WTC11 (cell line): ENCODE measurements at places on chromosomes 7 and 10.

DNA sequence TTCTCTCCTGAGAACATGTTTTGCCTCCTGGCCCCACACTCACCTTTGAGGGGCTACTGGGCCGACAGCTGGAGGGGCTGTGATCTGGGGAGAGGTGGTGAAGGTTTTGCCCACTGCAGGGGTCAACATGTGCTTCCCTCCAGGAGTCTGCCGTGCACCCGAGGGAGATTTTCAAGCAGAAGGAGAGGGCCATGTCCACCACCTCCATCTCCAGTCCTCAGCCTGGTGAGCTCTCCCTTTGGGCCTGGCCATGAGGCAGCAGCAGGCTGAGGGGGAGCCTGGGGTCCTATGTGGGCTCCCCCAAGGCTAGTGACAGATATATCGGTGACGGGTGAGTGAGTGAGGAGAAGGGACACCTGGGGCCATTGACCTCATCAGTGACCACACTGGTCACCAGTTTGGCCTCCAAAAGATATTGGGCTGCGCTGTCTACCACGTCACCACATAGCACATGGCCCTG is 6.6 kb downstream of the PGAM2 start:
- DNase-seq = no peak

GRCh38 chr10:110642204-110643034 is 1.7 kb upstream of the RBM20 start:
- no peak for DNase-seq

- DNase-seq = no peak
Measured at GRCh38 chr7:92716825-92717580, 119.4 kb downstream of the CDK6 start.

DNA sequence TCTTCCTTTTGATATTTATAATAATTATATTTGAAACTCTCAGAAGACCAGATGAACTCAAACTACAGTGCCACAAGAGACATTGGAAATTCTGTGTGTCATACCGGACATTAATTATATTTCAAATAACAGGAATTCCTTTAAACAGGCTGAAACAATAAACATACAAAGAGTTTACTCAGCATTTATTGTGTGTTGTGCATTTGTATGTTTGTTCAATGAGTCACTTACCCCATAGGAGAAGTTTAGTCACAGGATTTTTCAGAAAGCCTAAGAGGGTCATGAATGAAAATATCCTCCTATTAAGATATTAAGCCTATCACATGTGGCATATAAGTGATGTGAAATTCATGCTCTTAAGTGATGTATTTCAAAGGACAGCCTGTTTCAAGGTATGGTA is 566.8 kb downstream of the CNTNAP2 start:
- DNase-seq = no peak

GRCh38 chr10:132155723-132156381 is 30.9 kb upstream of the DPYSL4 start:
- DNase-seq = no peak

- no peak for DNase-seq
Measured at GRCh38 chr10:103816431-103816830, 38.9 kb downstream of the SH3PXD2A start.

DNA sequence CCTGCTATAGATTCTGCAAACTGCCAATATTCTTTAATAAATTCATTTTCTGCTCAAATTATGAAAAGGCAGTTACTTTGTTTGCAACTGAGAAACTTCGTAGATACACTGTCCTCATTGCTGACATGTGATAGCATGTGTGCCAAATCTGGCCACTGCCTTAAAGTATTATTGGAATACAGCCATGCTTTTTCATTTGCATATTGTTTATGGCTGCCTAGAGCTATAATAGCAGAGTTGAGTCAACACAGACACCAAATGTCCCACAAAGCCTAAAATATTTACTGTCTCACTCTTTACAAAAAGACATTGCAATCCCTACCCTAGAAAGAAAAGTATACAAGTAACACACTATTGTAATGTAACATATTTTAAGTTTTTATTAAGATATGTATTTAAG is 647.4 kb downstream of the XPNPEP1 start:
- no peak for DNase-seq

GRCh38 chr7:101164071-101164840 is 1.1 kb downstream of the VGF start:
- peak; percentile 79 for DNase-seq

- DNase-seq = no peak
Measured at GRCh38 chr7:299169-299568, 9.2 kb downstream of the FOXL3 start.

- DNase-seq = no peak
Measured at GRCh38 chr7:142790056-142790455, 19.3 kb downstream of the PRSS2 start.

DNA sequence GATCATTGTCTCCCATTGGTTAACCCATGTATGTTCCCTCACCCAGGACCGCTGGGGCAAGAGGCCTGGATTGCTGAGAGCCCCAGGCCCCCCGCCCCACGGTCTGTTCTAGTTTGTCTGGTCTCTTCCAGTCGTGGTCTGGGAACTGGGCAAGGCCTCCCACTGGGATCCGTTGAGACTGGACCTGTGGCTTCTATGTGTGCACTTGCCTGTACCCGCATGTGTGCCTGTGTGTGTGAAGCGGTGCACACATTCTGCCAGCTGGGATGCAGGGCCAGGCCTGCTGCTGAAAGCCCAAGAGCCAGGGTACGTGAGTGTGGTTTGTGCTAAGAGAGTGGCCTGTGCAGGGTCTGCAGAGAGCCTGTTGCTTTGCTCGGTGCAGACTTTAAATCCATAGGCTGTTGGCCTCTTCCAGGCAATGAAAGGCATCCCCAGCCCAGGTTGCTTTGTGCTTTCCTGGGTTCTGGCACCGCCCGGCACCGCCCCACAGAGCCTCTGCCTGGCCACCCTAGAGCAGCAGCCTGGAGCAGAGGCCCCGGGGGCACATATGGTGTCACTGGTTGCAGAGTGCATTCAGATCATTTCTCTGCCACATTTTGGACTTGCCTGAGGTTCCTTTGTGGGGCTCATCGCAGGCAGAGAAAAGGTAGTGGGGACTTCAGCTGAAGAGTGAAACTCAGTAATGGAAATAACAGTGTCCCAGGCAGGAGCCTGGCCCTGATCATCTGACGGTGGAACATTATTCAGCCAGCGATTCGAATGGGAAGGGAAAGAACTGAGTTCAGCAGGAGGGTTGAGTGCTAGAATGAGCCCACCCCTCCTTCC is 215.5 kb downstream of the GLRX3 start:
- DNase-seq = no peak

DNA sequence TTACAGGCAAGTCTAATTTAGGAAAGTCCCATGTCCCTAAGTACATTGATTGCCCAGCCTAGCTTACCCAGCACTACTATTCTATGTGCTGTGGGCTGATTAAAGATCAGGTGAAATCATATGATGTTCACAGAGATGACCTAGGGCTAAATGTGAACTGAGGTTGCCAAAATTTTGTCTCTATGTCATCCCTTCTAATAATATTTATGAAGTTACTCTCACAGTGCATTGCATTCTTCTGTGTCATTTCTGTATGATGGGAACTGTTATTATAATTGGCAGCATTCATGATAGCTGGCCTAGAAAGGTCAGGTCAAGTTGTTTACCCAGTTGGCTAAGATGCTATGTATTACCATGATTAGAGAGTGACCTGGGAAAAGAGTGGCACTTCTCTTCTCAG is 2.8 kb upstream of the PDK4 start:
- no peak for DNase-seq

DNA sequence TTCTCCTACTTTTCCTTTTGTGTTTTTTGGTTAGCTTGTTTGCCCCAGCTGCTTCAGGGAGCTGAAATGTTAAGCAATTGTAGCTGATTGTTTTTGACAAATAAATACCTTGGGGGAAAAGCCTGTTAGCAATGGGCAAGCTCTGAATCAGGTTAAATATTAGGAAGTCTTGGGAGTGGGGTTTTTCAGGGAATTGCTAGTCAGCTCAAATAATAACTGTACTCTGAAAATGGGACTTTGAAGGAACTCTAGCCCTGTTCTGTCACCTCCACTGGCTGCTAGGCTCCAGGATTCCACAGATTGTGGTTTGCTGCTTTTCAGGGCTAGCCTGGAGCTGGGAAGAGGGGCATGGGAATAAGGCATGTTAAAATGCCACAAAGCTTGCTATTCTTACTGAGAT is 39.5 kb downstream of the ADK start:
- no peak for DNase-seq

DNA sequence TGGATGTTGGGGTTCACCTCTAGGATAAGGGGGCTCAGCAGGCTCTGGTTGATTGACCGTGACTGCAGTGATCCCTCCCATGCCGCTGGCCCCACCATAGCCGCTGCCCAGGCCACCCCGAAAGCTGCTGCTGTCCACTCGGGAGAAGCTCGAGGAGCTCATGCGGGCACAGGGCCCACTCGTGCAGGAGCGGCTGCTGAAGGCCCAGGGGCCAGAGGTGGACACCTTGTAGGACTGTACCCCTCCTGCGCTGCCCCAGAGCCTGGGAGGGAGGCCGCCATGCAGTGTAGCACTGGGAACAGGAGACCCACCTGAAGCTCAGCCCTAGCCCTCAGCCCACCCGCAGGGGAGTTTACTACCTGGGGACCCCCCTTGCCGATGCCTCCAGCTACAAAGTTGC is 70.0 kb downstream of the CHRM2 start:
- DNase-seq = no peak

- no peak for DNase-seq
Measured at GRCh38 chr10:17290226-17290625, 62.2 kb downstream of the VIM start.

- no peak for DNase-seq
Measured at GRCh38 chr10:102405632-102406031, 10.1 kb downstream of the NFKB2 start.

- DNase-seq = no peak
Measured at GRCh38 chr7:139647814-139648390, 124.4 kb downstream of the CLEC2L start.

DNA sequence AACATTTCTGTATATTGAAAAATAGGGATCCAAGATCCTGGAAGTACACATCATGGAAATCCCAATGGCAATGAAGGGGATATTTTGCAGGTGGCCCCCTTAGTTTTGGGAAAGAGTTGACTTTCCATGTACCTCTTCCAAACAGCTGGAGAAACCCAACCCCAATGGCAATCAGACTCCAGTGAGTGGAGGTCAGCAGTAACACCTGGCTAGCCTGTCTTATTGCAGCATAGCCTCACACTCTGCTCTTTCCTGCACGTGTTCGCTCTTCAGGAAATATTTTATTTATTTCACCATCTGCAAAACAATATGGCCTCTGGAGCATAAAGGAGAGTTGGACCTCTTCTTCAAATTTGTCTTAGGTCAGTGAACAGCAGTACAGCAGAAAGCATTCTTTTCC is 340.0 kb upstream of the NRP1 start:
- no peak for DNase-seq

DNA sequence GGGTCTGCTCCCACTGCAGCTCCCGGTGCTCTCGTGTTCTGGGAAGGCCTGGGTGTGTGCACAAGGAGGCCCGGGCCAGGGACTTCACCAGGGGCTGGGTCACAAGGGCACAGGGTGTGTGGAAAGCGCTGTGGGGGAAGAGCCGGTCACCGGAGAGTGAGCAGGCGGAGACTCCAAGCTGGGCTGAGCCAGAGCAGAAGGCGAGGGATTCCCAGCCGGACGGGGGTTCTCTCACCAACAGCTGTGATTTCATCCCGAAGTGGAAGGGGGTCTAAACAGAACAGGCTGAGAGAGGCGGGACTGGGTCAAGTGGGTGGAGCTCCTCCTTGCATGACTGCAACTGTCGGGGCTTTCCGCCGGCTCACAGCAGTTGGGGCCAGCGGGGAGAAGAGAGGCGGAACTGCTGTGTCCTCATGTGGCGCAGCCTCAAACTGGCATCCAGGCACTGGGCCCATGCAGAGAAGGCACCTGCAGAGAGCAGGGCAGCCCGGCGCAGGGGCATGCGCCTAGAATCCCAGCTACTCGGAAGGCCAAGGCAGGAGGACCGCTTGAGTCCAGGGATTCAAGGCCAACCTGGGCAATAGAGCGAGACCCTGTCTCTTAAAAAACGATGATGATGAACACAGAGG is 7.6 kb upstream of the ORAI2 start:
- peak; percentile 38 for DNase-seq

- DNase-seq = no peak
Measured at GRCh38 chr10:34462056-34462455, 353.0 kb downstream of the PARD3 start.

DNA sequence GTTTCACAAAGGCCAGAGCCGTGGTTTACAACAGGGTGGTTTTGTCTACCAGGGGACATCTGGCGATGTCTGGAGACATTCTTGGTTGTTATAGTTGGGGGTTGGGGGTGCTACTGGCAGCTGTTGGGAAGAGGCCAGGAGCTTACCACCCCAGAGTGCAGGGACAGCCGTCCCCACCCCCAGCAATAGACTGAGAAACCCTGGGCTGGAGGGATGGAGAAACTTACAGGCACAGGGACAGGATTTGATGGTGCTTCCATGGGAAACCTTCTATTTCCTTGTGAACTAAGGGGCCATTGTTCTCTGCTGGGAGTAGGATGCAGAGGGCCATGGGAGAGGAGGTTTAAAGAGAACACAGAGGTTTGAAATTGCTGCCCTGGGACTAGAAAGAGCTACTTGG is 10.9 kb downstream of the ADCK2 start:
- DNase-seq = no peak

GRCh38 chr10:58807629-58808022 is 295.0 kb downstream of the BICC1 start:
- DNase-seq = no peak
